ENCODE measurements at places on chromosomes 2 and 18.

DNA sequence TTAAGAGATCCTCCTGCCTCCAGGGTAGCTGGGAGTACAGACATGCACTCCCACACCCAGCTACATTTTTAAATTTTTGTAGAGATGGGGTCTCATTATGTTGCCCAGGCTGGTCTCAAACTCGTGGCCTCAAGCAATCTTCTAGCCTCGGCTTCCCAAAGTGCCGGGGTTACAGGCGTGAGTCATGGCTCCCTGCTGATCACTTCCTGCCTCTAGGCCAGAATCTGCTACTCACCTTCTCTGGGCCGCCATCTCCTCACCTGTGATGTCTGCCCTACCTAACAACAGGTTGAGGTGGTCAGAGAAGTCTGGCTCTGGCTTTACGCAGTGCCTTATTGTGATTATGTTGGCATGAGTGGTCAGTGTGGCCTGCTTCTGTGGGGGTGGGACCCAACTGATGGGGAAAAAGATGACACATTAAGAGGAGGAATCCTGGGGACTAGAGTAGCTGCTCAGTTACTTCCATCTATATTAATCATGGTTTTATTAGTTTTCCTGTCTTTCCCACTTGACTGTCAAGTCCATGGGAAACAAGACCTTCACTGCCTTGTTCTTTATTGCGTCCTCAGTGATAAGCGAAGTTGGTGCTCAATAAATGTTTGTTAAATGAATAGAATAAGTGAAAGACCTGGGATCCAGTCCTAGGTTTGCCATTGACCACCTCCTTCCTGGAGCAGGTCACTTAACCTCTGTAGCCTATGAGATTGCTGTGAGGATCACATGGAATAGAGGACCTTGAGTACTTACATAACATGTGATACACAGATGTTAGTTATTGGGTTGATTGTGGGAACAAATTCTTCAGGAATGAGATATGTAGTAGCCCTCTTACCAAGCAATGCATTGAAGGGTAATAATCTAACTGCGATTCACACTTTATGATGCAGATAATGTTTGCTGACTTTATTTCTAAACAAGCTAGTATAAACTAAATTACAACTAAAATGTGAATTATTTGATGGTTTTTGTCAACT is 15.7 kb downstream of the KCTD1 start:
- no peak for DNase-seq

DNA sequence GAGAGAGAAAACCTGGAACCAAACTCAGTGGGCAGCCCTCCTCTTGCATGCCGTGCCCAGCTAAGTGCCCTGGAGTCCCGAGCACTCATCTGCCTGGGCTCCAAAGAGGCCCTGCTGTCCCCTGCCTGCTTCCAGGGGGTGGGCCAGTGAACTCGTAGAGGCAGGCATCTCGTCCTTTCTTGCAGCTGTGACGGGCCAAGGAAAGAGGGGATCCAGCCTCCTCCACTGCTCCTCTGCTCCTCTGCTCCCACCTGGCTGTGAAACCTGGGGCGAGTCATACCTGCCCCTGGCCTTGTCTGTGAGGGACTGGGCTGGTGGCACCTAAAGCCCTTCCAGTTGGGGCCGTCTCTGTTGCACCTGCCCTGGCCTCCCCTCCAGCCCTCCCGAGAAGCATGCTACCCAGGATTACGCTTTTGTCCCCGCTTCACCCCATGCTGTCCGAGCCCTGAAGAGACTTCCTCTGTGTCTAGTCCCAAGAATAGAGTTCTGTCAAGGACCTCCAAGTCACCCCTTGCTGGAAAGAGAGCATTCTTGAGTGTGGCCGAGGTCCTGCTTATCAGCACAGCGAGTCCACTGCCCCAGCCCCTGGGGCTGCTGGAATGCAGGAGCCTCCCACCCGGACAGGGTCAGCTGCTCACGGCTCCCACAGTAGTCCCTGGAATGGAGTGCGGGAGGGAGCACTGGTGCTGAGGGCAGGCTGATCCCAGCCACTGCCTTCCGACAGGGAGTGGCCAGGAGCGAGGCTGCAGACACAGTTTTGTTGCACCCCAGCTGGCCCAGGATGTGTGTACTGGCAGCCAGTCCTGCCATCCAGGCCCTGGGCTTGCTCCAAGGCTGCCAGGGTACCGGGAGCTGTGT is 14.3 kb downstream of the KCNK3 start:
- no peak for DNase-seq

DNA sequence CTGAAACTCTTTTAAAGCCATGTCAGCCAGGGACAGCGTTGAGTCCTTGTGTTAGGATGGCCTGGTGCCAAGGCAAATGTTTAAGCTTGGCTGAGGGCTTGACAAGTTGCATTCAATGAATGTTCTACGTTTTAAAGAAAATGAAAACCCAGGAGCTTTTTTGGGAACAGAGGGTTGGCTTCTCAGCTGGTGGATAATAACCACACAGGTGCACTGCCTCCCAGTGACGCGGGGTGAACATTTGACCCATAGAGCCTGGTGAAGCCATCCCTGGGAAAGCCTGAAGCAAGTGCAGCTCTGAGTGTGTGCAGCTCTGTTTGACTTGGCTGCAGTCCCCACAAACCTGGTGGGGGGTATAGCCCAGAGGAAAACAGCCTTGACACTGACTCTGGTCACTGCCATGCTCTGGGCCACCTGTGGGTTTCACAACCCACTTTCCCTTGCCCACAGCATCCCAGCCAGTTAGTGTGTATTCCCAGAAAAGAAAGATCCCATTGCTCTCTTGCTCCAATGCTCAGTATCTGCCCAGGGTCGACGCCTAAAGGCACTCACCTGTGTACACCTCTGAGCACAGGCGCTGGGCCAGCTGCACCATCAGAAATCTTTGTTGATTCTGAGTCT is 874.9 kb downstream of the RNF144A start:
- no peak for DNase-seq

- DNase-seq: no peak
These were observed 139.5 kb upstream of the LRATD1 start for GRCh38 chr2:14492920-14493503.

All from cerebellar nuclear complex (tissue), 1 donor.